ENCODE measurements at places on chromosomes 2 and 18. TPM values are rescaled to one million over a fixed set of nuclear protein-coding genes. Genes with fewer than 3 reads are reported as not detected.

Gene DIPK1C
- total RNA-seq = not detected

Gene C1QL2
- not detected for total RNA-seq

Gene CLEC4F
- total RNA-seq = not detected

Gene CNTNAP5
- total RNA-seq = not detected

Gene HAT1
- total RNA-seq = 35.4 TPM

Gene PLCD4
- 2.5 TPM for total RNA-seq

Gene PDCL3
- total RNA-seq = 13.3 TPM

Gene TWIST2
- 9.4 TPM for total RNA-seq

Gene CDH2
- 78.7 TPM for total RNA-seq

Gene FLACC1
- total RNA-seq = 1.5 TPM

Gene MAL
- total RNA-seq = not detected

Gene STK16
- total RNA-seq = 29.5 TPM

Gene TSGA10
- 5.0 TPM for total RNA-seq

Gene CFAP53
- total RNA-seq = 0.36 TPM

Gene SOWAHC
- 17.7 TPM for total RNA-seq

Gene ELOA2
- not detected for total RNA-seq

Gene CERKL
- not detected for total RNA-seq

Gene DPP4
- 256 TPM for total RNA-seq

Gene RIT2
- not detected for total RNA-seq

All from osteoblast (primary cell).